ENCODE measurements at places on chromosomes 7 and 10.

DNA sequence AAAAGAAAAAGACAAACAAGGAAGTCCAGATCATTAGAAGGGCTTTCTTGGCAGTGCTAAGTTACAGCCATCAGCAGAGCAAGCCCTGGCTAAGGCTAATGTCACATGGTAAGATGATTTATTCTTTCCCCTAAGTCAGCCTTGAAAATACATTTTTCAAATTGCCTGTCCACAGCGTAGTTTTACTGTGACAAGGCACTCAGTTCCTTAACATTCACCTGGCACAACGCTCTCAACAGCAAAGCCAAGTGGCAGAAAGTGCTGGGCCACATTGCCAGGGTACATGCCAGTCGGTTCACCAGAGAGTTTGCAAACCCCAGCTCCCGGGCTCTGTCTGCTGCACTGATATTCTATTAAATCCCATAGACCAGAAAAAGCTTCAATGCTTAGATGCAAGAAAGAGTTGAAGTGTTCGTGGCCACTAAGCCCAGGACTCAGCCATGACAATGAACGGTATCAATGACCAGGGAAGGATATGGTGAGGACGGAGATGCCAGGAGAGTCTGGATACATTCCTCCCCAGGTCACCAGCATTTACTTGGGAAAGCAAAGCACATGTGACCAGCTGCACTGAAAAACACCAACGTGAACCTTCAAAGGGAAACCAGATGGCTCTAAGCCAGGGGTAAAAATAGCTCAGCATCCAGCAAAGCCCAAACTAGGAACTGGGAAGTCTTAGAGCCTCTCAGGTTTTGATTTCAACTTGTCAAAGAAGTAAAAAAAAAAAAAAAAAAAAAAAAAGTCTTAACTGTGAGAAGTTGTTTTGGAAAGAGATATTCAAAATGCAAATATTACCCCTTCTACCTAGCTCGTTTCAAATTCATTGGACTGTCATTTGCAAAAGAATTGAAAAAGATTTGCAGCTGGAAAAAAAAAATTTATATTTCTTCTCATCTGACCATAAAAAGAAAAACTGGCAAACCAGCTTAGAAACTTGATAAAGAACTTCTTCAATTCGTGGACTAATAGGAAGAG is 23.9 kb upstream of the MPP7 start:
- DNase-seq: no peak

GRCh38 chr7:40978047-40978446 is 724.8 kb downstream of the INHBA start:
- no peak for DNase-seq

DNA sequence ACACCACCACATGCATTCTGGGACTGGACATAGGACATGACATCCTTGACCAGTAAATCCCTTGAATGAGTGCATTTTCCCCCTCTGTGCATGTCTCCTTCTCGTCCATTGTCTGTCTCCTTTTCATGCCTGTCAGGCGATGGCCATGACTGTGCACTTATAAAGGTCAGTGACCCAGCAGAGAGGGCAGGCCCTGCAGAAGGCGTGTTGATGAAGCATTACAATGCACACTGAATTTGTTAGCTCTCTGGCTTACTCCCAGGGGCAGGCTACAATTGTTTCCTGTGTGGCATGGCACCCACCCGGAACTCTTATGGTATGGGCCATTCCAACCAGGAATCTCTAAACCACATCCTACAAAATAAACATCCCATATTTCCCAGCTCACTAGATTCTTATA is 71.1 kb downstream of the SAMD9 start:
- no peak for DNase-seq

DNA sequence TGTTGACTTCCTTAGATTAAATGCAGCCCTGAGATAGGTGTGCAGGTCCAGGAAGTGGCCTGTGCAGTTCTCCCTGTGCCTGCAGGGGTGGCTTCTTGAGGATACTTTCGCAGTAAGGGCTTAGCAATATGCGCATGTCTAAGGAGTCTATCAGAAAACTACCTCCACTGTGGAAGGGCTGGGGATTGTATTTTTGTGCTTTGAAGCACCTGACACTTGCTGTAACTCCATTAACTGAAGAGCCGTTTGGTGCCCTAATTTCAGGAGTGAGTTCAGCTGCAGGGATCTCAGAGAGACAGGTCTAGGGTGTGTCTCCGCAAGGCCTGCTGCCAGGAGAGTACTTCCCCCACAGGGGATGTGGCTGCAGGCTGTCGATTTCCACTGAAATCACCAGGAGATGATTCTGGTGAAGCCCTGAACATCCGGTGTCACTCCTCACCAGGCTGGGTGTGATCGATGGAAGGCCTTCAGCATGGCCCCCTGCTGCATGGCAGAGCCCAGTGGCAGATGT is 35.5 kb downstream of the IKZF1 start:
- no peak for DNase-seq

DNA sequence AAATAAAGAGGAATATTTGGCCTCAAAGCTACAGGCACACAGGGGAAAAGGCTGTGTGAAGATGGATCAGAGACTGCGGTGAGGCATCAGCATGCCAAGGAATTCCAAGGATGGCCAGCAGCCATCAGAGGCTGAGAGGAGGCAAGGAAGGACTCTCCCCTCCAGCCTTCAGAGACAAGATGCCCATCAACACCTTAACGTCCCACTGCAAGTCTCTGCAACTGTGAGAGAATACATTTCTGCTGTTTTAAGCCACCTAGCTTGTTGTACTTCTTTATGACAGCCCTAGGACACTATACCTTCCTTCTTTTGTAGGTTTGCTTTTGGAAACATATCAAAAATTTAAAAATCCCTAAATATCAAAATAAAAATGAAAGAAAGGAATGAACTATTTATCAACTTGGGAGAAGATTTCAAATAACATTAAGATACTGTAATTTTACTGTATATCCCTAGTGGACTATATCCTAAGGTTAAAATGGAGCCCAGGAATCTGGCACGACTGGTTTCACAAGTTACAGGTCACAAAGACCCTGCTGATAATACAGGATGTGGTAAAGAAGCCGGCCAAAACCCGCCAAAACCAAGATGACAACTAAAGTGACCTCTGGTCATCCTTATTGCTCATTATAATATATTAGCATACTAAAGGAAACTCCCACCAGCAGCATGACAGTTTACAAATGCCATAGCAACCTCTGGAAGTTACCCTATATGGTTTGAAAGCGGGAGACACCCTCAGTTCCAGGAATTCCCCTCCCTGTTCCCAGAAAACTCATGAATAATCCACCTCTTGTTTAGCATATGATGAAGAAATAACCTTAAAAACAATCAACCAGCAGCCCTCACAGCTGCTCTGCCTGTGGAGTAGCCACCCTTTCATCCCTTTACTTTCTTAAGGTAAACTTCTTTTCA is 185.2 kb downstream of the AVL9 start:
- no peak for DNase-seq

All from DMS 273 treated with DMSO at 0.1 percent for 48 hours (cell line).